ENCODE measurements at places on chromosomes 6 and 20.

DNA sequence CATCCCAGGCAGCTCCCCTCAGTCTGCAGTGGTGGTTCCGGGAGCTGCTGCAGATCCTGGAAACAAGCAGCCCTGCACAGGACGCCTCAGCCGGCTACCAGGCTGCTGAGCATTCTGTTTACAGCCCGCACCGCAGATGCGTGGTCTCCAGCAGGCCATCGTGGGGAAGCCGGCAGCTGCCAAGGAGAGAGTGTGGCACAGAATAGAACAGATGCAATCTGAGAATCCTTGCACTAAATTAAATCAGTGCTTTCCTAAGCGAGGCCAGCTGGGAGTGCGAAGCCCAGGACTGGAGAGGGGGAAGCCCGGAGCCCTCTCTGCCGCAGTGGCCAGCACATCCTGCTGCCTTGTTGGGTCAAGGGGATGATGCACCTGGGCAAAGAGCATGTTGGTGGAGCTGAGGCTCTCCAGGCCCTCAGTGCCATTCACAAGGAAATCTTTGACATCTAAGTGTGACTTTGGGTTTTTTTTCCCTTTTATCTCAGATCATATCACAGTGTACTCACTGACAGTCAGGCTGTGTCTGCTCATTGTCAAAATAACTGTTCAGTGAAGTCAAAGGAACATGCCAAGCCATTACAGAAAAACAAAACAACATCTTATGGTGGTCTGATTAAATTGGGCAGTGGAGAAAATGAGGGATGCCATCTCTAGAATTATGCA, 118.1 kb downstream of the SYNDIG1 start:
- H3K27me3 ChIP-seq: no peaks in the 10 kb centered on the region
- DNase-seq: no peak
- no peak overlapping the region for H3K27ac ChIP-seq
- no peaks in the 10 kb centered on the region for H3K36me3 ChIP-seq

DNA sequence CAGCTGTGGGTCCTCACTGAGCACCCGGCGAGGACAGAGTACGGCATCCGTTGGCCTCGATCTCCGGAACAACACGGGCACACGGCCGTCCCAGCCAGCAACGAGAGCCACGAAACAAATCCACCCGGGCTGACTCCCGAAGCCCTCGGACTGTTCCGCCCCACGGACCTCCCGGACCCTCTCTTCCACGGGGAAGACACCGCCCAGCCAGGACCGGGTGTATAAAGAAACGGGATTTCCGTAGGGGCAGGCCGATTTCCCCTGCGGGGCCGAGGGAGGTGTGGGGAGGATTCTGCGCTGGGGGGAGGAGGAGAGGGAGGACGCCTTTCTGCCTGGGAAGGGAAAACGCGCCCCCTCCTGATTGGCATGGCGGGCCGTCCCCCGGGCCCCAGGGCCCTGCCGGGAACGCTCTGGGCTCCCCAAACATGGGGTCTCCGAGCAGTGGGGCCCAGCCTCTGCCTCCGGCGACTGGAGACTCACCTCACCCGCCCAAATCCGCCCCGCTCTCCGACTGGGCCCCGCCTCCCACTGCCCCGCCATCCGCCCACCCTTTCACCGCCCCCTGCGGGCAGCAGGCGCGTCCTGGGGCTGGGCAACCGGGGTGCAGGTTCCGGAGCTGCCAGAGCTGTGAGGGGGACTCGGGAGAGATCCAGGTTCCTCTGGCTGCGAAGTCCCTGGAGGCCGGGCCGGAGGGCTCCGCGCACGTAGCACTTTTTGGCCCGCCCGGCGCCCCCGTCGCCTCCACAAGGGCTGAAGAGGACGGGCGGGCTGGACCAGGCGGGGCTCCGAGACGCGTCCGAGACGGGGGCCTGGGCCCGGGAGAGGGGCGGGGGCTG, 679 bp upstream of the PPDPF start:
- H3K27me3 ChIP-seq: 0 out of 2 replicates have a peak, but pooled peaks cover 3% of the 10 kb centered on the region

GRCh38 chr6:140276719-140277118, 902.3 kb upstream of the CITED2 start:
- H3K4me3 ChIP-seq: no peak overlapping the region
- H3K27ac ChIP-seq: no peak overlapping the region
- no peak for DNase-seq

DNA sequence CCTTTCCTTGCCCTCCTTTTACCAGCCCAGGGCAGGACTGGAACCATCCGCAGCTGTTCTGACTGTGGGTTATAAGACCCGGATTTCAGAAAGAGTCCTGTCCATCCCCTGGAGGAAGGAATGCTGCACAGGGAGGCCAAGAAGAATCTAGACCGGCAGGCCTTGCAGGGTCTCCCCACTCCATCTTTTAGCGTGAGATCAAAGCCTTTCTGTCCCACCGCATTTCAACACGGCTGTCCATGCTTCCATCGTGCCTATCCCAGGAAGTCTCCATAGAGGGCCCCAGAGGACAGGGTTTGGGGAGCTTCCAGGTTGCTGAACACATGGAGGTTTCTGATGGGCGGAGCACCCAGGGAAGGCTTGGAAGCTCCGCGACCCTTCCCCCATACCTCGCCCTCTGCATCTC, 79.3 kb upstream of the AGPAT4 start:
- H3K36me3 ChIP-seq: no peaks in the 10 kb centered on the region
- no peak overlapping the region for H3K27ac ChIP-seq
- no peaks in the 10 kb centered on the region for H3K4me1 ChIP-seq
- no peak overlapping the region for H3K4me3 ChIP-seq
- DNase-seq: no peak

GRCh38 chr6:105920071-105920470, 166.1 kb upstream of the PRDM1 start:
- H3K27me3 ChIP-seq: no peaks in the 10 kb centered on the region
- no peaks in the 10 kb centered on the region for H3K36me3 ChIP-seq
- no peak overlapping the region for H3K27ac ChIP-seq
- DNase-seq: no peak
- no peak overlapping the region for H3K4me3 ChIP-seq

GRCh38 chr6:17877895-17878440, 109.5 kb downstream of the KIF13A start:
- DNase-seq: no peak
- H3K36me3 ChIP-seq: no peaks in the 10 kb centered on the region
- H3K4me1 ChIP-seq: peaks cover 30% of the 10 kb centered on the region
- no peak overlapping the region for H3K4me3 ChIP-seq

- peaks cover 9% of the 10 kb centered on the region for H3K27me3 ChIP-seq
- H3K27ac ChIP-seq: no peak overlapping the region
- H3K36me3 ChIP-seq: peaks cover 37% of the 10 kb centered on the region
- no peaks in the 10 kb centered on the region for H3K4me1 ChIP-seq
Observed at GRCh38 chr20:46058599-46059281, 29.7 kb downstream of the SLC12A5 start.

GRCh38 chr6:44466955-44467354, 79.4 kb downstream of the CDC5L start:
- DNase-seq: no peak
- peaks cover 20% of the 10 kb centered on the region for H3K4me1 ChIP-seq
- H3K27me3 ChIP-seq: no peaks in the 10 kb centered on the region
- H3K4me3 ChIP-seq: no peak overlapping the region

DNA sequence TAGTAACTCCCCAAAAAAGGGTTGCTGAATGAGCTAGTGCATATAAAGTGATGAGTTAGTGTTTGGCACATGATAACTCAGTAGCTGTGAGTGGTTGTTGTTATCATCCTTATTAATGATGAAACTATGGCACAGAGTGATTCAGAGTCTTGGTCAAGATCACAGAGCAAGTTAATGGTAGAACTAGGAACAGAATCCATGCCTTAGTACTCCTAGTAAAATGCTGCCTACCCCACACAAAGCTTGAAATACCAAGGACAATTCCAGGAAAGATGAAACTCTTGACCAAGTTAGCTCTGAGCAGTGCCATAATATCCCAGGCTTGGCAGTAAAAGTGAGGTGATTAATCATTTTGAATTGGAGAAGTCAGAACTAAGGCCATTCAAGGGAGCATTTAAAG, 109.1 kb upstream of the ENPP5 start:
- no peaks in the 10 kb centered on the region for H3K27me3 ChIP-seq
- no peak overlapping the region for H3K4me3 ChIP-seq
- no peak overlapping the region for H3K27ac ChIP-seq
- no peaks in the 10 kb centered on the region for H3K36me3 ChIP-seq

GRCh38 chr6:87237804-87238203, 82.4 kb downstream of the ZNF292 start:
- peaks cover 17% of the 10 kb centered on the region for H3K36me3 ChIP-seq
- H3K27me3 ChIP-seq: no peaks in the 10 kb centered on the region
- no peaks in the 10 kb centered on the region for H3K4me1 ChIP-seq
- H3K27ac ChIP-seq: no peak overlapping the region
- DNase-seq: no peak

- H3K4me3 ChIP-seq: peak overlapping the region; percentile 52
- peak overlapping the region; percentile 78 for H3K27ac ChIP-seq
- DNase-seq: peak; percentile 21
- H3K27me3 ChIP-seq: no peaks in the 10 kb centered on the region
Observed at GRCh38 chr6:33416386-33417127, 1.4 kb downstream of the CUTA start.

GRCh38 chr6:140321891-140322290, 947.4 kb upstream of the CITED2 start:
- H3K27ac ChIP-seq: no peak overlapping the region
- DNase-seq: no peak
- no peaks in the 10 kb centered on the region for H3K36me3 ChIP-seq
- H3K4me1 ChIP-seq: peaks cover 27% of the 10 kb centered on the region
- H3K4me3 ChIP-seq: no peak overlapping the region

DNA sequence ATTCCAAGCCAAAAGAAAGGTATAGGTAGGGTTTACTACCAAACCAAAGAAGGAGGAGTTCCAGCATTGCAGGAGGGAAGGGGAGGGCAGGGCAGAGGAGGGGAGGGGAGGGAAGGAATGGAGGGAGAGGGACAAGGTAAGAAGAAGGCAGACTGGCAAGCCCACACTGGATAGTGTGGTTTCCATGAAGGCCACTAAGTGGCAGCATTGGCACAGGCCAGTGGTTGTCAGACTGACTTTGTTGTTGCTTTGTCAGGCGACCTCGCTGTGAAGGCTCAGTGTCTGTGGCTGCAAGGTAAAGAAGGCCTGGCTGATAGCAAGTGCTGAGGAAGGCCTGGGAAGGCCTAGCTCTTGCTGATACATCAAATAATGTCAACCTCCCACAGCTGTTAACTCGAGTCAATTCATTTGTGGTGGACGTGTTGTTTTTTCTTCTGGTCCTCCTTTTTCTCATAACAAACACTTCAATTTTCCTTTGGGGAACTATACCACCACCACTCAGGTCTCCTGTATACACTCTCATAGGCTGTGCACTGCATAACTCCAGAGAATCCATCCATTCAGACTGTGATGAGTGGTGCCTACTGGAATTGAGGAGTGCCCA, 7.7 kb upstream of the ZNF334 start:
- no peak for DNase-seq
- H3K27me3 ChIP-seq: no peaks in the 10 kb centered on the region
- no peak overlapping the region for H3K27ac ChIP-seq
- H3K36me3 ChIP-seq: no peaks in the 10 kb centered on the region

DNA sequence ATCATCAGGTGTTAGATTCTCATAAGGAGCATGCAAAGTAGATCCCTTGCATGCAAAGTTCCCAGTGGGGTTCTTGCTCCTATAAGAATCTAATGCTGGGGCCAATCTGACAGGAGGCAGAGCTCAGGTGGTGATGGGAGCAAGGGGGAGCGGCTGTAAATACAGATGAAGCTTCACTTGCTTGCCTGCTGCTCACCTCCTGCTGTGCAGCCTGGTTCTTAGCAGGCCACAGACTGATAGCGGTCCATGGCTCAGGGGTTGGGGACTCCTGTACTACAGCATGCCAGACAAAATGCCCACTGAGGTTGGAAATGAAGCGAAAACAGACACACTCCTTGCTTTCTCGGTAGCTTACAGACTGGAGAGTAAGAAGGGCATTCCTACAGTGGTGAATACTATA, 386.8 kb downstream of the PLCB1 start:
- H3K36me3 ChIP-seq: no peaks in the 10 kb centered on the region
- H3K27me3 ChIP-seq: no peaks in the 10 kb centered on the region
- H3K4me1 ChIP-seq: no peaks in the 10 kb centered on the region
- DNase-seq: no peak
- H3K27ac ChIP-seq: no peak overlapping the region

DNA sequence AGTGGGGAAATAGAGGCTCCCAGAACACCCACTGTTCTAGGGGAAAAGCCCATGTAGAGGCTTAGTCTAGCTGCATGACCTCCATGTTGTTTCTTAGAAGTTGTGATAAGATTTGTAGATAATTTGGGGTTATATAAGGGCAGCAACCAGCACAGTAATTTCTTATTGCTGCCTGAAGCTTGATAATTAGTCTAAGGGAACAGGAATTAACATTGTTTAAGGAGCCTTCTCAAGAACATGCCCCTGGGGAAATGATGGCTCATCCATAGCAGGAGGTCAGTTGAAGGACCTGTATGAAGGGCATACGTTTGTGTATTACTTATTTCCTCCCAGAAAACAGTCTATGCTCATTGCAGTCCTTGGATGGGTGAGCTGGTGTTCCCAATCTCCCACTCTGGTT, 170.7 kb upstream of the SCGN start:
- no peak overlapping the region for H3K27ac ChIP-seq
- H3K36me3 ChIP-seq: no peaks in the 10 kb centered on the region
- no peak overlapping the region for H3K4me3 ChIP-seq
- DNase-seq: no peak
- H3K4me1 ChIP-seq: peaks cover 20% of the 10 kb centered on the region
- no peaks in the 10 kb centered on the region for H3K27me3 ChIP-seq

GRCh38 chr6:31541059-31541657, 645 bp downstream of the DDX39B start:
- peak overlapping the region; percentile 60 for H3K4me3 ChIP-seq
- DNase-seq: no peak
- H3K27ac ChIP-seq: peak overlapping the region; percentile 93
- H3K36me3 ChIP-seq: peaks cover 53% of the 10 kb centered on the region

GRCh38 chr20:57964011-57964862, 254.4 kb upstream of the PMEPA1 start:
- no peak for DNase-seq
- no peak overlapping the region for H3K4me3 ChIP-seq
- no peaks in the 10 kb centered on the region for H3K4me1 ChIP-seq
- H3K36me3 ChIP-seq: no peaks in the 10 kb centered on the region
- H3K27me3 ChIP-seq: no peaks in the 10 kb centered on the region
- no peak overlapping the region for H3K27ac ChIP-seq

- no peak for DNase-seq
- no peak overlapping the region for H3K27ac ChIP-seq
- no peaks in the 10 kb centered on the region for H3K27me3 ChIP-seq
- H3K36me3 ChIP-seq: peaks cover 28% of the 10 kb centered on the region
Observed at GRCh38 chr6:35237476-35237875, 22.1 kb upstream of the ZNF76 start.
